Thymus (tissue), 14 donors: ENCODE measurements at places on chromosomes 5 and 9. TPM values are rescaled to one million over a fixed set of nuclear protein-coding genes. Genes with fewer than 3 reads are reported as not detected.
A peak's percentile ranks its signal among the peaks of the same experiment; 100 is the strongest.

Gene CCNO
- 0.14 TPM for total RNA-seq

Gene THBS4
- total RNA-seq: 9.2 TPM

Gene CLIC3
- total RNA-seq: 13.6 TPM

Gene DELE1
- total RNA-seq: 42.3 TPM

Gene RMRP
- total RNA-seq: 22,838 TPM

Gene LCN1
- total RNA-seq: 0.19 TPM

Gene ROPN1L
- 0.42 TPM for total RNA-seq

Gene THOC3
- total RNA-seq: 38.0 TPM

Gene ANKRD34B
- 0.05 TPM for total RNA-seq

Gene C9
- 0.19 TPM for total RNA-seq

Gene GCNT4
- total RNA-seq: 22.9 TPM

Gene PCDHA1
- not detected for total RNA-seq

Gene CPEB4
- 8.3 TPM for total RNA-seq

Gene DBH
- total RNA-seq: 0.28 TPM

GRCh38 chr9:36937346-36937745, 96.7 kb downstream of the PAX5 start:
- DNase-seq: no peak

- no peak for DNase-seq
Observed at GRCh38 chr5:78511121-78511906, 137.3 kb downstream of the LHFPL2 start.

DNA sequence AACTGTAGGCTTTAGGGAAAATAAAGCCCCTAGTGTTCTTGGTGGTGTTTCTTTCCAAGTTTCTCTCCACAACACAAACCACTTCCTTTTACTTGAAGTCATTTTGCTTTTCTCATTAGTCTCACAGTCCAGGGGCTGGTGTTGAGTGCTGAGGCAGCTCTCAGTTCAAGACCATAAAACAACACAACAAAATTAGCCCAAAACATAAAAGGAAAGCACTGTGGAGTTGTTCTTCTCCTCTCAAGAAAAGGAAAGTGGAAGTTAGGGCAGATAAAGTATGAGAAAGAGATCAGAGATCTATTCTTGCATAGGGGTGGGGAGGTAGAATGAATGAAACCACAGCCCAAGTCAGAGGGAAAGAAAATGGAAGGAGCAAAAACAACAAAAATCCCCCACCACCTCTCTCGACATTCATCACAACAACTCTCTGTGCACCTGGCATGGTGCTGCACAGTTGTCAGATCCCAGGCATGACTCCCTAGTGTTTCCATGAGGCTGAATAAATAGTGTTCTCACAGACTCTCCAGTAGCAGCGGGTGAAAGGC, 569.9 kb downstream of the RAB3C start:
- peak; percentile 47 for DNase-seq

DNA sequence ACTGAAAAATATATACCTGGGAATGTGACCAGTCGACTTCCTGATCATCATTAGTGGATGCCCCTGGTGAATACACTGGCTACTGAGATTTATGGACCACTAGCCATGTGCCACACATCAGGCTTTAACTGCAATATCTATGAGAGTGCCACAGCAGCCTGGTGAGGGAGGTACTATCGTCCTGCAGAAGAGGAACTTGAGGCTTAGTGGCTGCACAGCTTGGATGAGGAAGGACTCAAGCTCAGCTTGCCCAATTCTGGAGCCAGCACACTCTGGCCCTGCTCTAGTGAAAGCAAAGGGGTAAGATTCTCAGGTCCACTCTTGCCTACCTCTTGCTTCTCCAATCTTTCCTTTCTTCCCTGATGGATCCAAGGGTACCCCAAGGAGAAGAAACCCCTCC, 129.3 kb downstream of the ENTREP1 start:
- no peak for DNase-seq

DNA sequence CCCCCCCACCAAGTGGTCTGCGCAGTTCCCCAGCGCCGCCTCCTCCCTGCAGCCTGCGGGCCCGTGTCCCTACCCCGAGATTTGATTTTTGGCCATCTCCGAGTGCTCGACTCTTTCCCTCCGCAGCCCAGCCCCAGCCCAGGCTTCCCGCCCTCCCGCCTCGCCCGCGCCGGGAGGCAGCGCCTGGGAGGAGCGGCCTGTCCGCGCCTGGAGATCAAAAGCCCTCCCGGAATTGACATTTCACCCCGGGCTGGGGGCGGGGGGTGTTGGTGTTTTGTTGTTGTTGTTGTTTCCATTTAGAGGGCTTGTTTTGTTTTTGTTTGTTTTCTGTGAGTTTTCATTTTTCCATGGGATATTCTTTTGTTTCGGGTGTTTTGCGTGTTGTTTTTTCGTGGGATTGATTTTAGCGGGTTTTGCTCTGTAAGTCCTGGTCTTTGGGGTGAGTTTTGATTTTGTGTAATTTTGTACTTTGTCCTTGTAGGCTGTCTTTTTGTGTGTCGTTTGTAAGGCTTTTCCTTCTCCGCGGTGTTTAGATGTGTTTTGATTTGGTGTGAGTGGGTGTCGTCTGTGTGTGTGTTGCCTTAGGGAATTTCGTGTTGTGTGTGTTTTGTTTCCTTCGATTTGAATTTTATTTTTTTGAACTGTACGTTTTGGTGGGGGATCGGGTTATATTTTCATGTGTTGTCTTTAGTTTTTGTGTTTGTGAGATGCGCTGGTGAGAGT, 1.7 kb upstream of the PAX5 start:
- DNase-seq: no peak

GRCh38 chr9:82934949-82935348, 128.0 kb downstream of the RASEF start:
- DNase-seq: no peak

DNA sequence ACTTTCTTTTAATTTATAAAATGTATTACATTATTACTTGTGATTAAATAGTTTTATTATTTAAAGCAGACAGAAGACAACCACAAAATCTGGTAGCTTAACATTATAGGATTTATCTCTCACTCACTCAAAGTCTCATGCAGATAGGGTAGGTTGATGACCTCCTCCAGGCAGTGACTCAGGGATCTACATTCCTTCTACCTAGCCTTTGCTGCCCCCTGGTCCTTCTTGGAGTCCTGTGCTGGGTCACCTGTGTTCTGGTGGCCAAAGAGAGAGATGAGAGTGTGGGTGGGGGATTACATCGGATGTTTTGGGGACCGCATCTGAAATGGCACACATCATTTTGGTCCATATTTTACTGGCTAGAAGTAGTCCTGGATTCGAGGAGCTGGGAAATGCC, 95.7 kb upstream of the CTSL start:
- DNase-seq: no peak

DNA sequence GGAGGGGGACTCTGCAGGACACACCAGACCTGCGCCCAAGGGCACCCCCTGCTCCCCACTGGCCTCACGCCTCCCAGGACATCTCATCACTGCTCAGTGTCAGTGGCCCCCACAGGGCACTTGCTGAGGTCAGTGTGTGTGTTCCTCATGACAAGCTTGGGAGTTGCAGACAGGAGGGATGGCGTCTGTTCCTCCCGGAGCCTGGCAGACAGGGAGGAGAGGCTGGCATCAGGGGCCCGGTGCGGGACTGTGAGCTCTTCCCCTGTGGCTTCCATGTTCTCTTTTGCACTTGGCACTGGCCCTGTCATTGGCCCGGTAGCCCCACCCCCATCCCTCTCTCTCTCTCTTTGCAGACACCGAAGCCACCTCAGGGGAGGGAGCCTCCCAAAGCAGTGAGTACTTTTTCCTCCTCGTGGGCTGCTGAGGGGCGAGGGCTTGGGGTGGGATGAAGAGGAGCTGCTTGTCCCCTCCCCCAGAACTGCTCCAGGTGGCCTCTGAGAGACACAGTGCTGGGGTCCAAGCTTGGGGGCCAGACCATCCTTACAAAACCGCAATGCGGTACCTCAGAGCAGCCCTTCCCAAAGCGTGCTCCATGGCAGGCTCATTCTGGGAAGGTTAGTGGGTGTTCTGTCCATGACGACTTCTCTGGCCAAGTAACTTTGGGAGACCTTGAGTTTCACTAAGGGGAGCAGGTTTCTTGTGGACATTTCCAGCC, 75.7 kb downstream of the AMBP start:
- DNase-seq: no peak

- DNase-seq: no peak
Observed at GRCh38 chr9:116717150-116717549, 30.0 kb downstream of the TRIM32 start.

DNA sequence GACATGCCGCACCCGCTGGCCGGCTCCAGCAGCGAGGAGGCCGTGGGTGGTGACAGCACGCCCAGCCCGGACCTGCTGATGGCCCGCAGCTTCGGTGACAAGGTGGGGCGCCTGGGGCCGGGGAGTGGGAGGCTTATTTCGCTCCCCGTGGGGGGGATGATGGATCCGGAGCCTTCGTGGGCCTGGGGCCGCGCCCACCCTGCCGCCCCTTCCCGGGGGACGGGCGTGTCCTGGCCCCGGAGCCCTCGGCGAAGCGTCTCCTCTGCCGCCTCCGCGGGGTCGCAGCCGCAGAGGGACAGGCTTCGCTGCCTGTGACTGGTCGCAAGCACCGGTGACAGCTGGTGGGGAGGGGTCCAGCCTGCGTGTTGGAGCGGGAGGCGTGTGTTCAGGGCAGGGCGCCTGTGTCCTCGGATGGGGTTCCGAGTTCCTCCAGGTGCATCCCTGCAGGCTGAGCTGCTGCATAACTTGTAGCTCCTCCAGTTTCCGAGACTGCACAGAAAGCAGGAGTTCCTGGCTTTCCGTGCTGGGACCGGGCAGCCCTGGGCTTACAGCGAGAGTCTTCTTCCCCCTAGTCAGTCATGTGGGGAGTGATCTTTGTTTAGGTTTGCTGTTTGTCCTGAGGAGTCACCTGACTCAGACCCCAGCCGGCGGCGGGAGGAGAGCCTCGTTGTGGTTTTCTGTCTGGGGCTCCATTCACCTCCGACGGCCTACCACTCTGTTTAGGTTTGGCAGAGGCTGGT, 666 bp downstream of the SNX30 start:
- peak; percentile 47 for DNase-seq

- DNase-seq: no peak
Observed at GRCh38 chr5:160692271-160692670, 159.7 kb downstream of the ATP10B start.

- no peak for DNase-seq
Observed at GRCh38 chr9:135588371-135588770, 26.8 kb downstream of the PAEP start.

DNA sequence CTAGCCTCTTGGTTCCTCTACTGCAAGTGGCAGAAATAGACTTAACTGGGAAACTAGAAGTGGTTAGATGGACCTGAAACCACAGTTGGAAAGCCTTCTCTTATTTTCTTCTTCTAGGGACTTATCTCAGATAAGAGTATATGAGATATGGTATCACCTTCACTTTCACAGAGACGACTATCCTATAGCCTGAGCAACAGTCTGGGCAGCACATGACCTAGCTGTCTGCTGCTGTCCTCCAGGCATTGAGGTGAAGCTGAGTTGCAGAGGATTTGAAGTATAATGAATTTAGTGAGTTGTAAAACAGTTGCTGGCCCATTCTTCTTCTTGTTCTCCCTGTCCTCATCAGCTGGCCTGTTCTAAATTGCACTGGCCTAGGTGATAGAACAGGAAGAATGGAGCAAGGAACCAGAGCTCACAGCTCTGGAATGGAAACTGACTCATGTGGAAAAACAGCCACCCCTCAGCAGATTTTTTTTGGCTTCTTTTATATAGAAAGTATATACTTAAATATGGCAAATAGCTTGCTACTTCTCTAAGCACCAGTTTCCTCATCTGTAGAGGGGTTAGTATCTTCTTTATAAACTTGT, 27.8 kb downstream of the RECK start:
- no peak for DNase-seq

DNA sequence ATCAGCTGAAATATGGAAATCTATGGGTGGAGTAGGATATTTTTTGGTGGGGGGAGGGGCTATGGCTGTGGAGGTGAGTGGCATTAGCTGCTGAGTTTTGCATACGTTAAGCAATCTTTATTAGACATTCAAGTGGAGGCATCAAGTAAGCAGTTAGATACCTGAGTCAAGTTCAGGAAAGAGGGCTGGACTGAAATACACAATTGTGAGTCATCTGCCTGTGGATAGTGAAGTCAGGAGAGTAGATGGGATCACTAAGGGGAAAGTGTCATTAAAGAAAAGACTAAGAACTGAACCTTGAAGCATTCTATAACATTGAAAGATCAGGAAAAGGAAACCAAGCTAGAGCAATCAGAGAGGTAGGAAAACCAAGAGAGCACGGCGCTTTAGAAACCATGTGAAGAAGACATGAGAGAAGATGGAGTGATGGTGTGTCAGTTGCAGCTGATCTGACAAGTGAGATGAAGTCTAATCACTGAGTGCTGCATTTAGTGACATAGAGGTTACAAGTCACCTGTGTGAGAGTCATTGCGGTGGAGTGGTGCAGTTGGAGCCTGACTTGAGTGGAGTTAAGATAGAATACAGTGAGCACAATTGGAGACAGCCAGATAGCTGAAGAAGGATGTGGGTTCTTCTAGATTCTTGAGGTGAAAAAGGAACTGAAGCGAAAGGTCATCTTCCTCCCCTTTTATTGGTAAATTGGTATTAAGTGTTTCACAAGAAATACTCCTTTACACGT, 88.7 kb downstream of the PIP5K1B start:
- no peak for DNase-seq

- no peak for DNase-seq
Observed at GRCh38 chr5:35120715-35121114, 73.0 kb upstream of the AGXT2 start.

GRCh38 chr5:14487897-14488570, 93.6 kb upstream of the OTULINL start:
- no peak for DNase-seq

GRCh38 chr9:137168904-137169856, 671 bp downstream of the LRRC26 start:
- no peak for DNase-seq

GRCh38 chr5:5739490-5739945, 317.0 kb downstream of the ICE1 start:
- no peak for DNase-seq

DNA sequence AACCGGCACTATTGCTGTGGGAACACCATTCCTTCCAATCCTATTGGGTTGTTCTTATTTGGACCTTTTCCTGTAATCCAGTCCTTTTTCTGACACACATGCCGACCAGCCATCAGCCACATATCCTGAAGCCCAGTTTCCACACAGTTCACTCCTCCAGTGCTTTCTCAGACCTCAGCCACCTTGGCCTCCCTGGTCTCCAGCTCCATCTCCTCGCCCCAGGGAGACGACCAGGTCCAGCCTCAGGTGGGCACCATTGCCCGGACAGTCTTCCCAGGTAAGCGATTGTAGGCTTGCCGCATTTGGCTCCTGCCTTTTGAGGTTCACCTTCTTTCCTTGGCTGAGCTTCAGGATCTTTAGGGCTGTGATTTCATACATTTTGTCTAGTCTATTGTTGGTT, 15.2 kb upstream of the TERT start:
- no peak for DNase-seq

- DNase-seq: peak; percentile 3
Observed at GRCh38 chr5:57338068-57338867, 144.3 kb downstream of the ACTBL2 start.
